ENCODE measurements at places on chromosomes 12 and 14. TPM values are rescaled to one million over a fixed set of nuclear protein-coding genes. Genes with fewer than 3 reads are reported as not detected.

The TMPRSS12 gene
- total RNA-seq, result not detected

The FKBP3 gene
- 51.6 TPM for total RNA-seq

The NTS gene
- not detected for total RNA-seq

The FBXO33 gene
- 7.8 TPM for total RNA-seq

The RESF1 gene
- 190 TPM for total RNA-seq

DNA sequence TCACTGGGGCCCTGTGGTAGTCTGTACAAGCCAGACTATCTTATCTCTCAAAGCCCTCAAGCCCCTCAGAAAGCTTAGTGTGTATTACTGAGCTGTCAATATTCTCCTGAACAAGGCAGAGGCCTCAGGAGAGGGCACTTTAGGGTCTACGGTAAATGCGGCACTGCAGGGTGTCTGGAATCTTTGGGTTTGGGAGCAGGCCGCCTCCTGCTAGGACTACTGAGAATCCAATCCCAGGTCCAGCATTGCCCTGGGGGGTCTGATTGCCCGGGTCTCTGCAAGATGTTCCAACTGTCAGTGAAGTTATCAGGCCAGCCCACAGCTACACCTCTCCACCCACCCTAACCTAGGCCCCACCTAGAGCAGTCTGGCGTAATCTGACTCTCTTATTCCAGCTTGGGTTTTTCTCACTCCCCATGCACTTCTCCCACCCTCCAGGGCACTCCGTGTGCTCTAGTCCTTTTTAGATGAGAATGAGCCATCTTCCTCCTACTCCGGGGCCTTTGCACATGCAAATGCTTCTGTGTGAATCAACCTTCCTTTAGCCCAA is 4.3 kb upstream of the ZFP36L1 start:
- DNase-seq, result no peak

GRCh38 chr12:119710965-119711551 is 43.1 kb downstream of the PRKAB1 start:
- DNase-seq, result no peak

DNA sequence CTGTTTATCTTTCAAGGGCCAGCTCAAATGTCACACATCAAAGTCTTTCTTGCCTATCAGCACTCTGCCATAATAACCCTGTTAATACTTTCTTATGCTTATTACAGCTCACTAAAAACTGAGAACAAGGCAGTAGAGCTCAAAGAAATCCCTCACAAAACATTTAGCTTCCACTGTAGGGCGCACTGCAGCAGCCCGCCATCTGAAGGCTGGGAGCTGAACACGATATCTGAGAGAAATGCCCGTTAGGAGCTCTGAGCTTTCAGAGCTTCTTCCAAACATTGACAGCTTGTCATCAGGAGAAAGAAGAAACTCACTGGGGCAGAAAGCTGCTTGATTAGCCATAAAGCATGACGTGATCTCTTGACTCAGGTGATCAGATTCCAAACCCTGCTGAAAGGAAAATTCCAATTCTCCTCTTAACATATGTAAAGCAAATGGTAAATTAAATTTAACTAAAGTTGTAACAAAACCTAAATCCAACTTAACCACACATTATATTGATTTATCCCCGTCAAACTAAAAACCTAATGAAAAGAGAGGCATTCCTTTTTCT is 175.7 kb downstream of the C12orf50 start:
- DNase-seq, result no peak

DNA sequence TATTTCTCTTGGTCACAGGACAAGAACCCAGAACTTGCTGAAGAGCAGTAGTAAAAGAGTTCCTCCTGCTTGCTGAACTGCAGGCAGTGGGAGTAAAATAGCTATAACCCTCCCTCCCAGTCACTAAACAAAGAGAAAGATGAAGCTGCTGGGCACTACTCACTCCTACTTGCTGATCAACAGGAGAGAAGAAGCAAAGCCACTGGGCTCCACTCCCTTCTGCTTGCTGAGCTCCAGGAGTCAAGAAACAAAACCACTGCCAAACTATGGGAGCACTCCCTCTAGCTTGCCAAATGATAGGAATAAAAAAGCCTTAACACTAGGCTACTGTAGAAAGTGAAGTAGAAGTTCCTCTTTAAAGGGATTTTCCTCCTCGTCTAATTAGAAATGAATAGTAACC is 155.3 kb downstream of the RASSF9 start:
- no peak for DNase-seq

GRCh38 chr12:12548713-12549112 is 13.9 kb downstream of the DUSP16 start:
- no peak for DNase-seq

- no peak for DNase-seq
Observed at GRCh38 chr12:123757561-123757960, 4.5 kb upstream of the DNAH10 start.

GRCh38 chr14:101233391-101233790 is 327.9 kb upstream of the DIO3 start:
- no peak for DNase-seq

GRCh38 chr14:23284654-23285529 is 1.0 kb downstream of the HOMEZ start:
- no peak for DNase-seq

DNA sequence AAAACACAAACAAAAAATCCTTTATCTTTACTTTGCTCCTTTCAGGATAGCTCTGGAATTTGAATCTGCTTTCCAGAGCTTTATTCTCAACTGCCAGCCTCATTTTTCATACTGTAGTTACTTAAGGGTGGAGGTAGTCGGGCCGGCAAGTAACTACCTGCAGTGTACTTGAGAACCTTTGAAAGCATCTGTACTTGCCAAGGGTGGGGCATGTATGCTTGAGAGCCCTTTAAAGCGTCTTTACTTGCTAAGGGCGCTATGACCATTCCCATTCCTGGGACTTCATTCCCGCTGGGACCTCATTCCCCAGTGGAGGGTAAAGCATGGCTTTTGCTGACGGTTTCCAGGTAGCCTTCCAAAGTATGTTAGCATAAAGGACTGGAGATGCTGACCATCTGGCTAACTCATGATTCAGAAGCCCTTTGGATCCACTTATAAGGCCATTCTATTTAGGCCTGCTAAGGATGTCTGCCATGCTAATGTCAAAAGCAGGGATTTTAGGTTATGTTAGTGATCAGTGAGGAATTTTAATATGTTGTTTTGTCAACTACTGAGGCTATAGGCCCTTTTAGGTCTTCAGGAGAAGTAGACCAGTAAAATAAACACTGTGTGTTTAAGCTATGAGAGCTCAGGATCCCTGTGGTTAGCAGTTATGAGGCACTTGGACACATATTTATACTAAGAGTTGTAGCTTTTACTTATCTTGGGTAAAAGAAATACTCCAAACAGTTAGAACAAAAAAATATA is 74.9 kb downstream of the CRADD start:
- DNase-seq, result no peak

All from glomerular endothelial cell (primary cell).